ENCODE measurements at places on chromosomes 12 and 14.

GRCh38 chr12:47095446-47096236 lies 15.9 kb upstream of the AMIGO2 start:
- no peak for DNase-seq

GRCh38 chr12:5773550-5773949 lies 171.5 kb downstream of the ANO2 start:
- no peak for DNase-seq

DNA sequence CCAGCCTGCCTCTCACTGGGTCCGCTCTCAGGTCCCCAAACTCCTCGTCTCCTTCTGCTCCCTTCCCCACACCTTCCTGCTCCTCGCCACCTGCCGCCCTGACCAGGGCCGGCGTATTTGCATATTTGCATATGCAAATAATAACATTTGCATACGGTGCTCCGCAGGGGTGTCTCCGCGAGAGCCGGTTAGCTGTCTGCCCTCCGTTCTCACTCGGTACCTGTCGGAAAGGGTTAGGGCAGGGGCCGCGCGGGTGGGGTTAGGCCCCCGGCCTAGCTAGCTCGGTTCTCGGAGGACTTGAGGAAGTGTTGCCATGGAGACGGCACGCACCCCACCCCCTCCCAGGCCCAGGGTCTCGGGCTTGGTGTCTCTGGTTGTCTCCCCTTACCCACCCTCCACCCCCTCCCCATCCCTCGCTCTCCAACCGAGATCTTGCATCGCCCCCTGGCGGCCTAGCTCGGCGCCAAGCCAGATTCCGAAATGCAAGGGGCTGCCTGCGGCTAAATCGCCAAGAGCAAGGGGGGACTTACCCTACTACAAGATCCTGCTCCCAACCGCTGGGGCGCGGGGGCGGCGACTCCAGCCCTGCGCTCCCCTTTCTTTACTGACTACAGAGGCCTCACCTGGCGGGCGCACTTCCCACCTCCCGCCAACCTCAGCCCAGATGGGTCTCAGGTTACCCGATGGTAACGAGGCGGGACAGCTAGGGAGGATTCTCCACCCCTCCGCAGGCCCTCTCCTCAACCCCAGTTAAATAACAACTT lies 8.1 kb downstream of the STAC3 start:
- peak; percentile 83 for DNase-seq

- DNase-seq, result peak; percentile 25
These were observed 12.3 kb downstream of the ABCD4 start for GRCh38 chr14:74290415-74290814.

DNA sequence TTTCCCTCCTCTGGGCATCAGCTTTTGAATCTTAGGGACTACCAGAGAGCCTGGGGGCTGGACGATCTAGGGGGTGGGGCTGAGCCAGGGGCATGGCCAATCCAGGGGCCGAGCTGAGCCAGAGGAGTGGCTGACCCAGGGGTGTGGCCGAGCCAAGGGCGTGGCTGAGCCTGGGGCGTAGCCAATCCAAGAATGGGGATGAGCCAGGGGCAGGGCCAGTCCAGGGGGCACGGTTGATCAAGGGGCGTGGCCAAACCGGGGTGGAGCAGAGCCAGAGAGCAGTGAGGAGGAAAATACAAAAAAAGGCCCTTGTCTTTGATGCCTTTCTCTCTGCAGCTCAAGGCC lies 219.3 kb upstream of the NOS1 start:
- DNase-seq, result peak; percentile 56

GRCh38 chr12:67710582-67710981 lies 62.0 kb downstream of the DYRK2 start:
- DNase-seq, result peak; percentile 59

- DNase-seq, result no peak
These were observed 92.8 kb downstream of the NINJ2 start for GRCh38 chr12:570435-570920.

DNA sequence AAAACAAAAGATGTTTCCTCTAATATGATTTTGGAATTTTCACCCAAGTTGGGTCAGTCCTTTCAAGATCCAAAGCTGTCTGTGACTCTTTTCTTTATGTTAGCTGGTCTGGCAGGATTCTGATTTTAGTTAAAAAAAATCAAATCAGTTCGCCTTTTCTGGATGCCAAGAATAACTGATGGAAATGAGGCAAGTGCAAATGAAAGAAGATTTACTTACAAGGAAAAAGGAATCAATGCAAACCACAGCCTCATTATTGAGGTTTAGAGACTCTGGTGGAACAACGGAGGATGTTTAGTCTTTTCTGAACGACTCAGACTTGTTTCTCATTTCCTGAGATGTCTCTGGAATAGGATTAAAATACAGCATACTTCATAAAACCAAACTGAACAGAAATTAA lies 117.0 kb upstream of the DYRK2 start:
- DNase-seq, result no peak

DNA sequence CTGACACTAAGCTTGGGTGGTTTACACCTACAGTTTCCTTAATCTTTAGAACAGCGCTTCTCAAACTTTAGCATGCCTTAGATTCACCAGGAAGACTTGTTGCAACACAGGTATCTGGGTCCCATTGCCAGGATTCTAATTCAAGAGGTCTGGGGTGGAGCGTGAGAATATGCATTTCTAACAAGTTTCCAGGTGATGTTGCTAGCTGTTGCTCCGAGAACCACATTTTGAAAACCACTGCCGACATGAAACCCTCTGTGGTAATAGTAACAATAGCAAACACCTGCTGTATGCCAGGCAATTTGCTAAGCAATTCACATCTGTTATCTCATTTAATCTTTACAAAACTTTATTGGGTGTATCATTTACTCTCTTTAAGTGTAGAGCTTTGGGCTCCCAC lies 58.6 kb downstream of the TRHDE start:
- DNase-seq, result no peak

DNA sequence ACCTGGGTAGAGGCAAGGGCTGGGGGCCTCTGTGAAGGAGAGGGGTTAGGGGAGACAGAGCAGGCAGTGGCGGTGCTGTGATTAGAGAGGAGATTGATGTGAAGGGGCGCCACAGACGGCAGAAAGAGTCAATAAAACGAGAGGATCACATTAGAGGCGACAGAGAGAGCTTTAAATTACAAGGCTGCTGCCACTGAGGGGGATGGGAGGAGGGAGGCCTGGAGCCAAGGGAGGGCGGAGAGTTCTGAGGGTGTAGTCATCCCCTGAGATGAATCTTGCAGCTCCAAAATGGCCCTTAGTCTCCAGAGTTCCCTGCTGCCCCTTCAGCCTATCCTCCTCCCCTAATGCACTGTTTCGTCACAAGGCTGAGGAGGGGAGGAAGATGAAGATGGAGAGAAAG lies 12.8 kb downstream of the ZFHX2 start:
- no peak for DNase-seq

DNA sequence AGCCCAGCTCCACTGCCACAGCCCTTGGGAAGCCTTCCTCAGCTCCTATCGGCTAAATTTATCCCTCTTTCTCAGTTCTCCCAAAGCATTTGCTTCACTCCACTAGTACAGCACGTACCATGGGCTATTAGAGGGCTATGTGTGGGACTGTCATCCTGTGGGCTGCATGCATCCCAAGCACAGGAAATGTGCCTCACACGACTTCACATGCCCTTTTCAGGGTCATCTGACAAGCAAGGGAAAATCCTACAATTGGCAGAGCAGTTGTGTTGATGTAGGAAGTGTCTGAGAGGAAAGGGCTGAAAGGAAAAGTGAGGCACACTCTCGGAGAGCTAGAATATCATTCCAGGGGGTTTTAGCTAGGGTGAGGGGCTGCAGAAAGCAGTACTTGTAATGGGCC lies 47.6 kb downstream of the NINJ2 start:
- DNase-seq, result no peak

DNA sequence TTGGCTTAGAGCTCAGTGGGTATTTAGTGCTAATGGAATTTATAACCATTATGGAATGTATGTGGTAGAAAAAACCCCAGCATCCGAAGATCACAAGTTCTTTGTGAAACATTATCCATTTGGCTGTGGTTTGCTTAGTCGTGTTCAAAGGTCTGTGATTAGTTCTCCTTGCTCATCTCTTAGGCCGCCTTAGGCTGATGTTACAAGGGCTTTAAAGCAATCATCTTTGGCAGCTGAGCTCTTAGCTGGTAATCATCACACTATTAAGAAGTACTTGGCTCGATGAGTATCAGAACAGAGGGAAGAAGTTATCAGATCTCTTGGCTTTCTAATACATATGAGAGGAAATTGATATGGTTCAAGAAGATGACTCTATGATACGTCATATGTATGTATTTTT lies 124.1 kb upstream of the E2F7 start:
- DNase-seq, result no peak

DNA sequence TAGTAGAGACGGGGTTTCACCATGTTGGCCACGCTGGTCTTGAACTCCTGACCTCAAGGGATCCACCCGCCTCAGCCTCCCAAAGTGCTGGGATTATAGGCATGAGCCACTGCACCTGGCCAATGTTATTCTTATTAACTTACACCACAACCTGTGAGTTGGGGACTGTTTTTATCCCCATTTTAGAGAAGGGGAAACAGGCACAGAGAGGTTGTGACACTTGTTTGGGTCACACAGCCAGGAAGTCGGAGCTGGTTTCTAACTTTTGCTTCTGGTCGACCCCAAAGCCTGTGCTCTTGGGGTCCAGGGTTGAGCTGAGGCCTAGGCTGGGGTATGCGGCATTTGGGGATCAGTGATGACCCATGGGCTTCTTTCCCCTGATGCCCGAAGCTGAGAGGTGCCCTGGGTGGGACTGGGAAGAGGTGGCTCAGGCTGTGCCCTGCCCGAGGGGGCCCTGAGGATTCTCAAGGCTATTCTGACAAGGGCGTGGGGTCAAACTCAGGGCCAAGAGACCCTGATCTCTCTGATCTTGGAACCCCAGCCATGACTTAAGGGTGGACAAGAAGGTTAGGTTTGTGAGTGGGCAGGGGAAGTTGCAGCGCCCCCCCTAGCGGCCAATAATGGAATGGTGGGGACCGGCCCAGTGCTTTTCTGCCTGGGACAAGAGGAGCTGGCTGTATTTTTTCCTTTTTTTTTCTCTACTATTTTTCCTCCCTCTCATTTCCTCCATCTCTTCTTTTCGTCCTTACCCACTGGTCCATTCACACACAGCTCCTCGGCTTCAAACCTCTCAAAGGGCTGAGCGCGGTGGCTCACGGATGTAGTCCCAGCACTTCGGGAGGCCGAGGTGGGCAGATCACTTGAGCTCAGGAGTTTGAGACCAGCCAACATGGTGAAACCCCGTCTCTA lies 3.0 kb downstream of the SDSL start:
- peak; percentile 81 for DNase-seq

- DNase-seq, result no peak
These were observed 7.8 kb downstream of the KRT1 start for GRCh38 chr12:52672321-52672933.

- no peak for DNase-seq
These were observed 145.7 kb upstream of the ALG10 start for GRCh38 chr12:33876618-33877017.

- DNase-seq, result no peak
These were observed 2.9 kb upstream of the OTX2 start for GRCh38 chr14:56813143-56813551.

DNA sequence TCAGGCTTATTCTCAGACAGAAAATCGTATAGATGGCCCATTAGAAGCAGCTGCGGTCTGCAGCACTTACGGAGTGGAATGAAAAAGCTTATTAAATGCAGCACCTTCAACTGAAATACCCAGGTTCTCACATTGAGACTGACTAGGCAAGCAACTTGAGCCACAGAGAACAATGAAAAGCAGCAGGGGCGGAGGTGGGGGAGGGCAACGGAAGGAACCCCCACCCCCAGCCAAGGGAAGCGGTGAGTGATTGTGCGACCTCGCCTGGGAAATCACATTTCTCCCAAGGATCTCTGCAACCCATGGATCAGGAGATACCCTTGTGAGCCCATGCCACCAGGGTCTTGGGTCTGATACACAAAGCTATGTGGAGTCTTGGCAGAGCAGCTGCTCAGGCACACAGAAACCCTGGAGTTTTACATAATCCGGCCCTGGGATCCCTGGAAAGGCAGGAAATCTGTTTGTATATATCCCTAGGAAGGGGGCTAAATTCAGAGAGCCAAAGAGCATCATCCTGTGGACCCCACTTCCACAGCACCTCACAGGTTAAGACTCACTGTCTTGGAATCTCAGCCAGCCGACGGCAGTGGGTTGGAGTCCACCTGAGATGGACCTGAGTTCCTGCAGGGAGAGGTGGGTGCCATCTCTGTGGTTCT lies 38.1 kb downstream of the PZP start:
- DNase-seq, result no peak

GRCh38 chr14:58746261-58746660 lies 108.5 kb downstream of the DACT1 start:
- no peak for DNase-seq

GRCh38 chr14:36717363-36717762 lies 55.7 kb downstream of the PAX9 start:
- DNase-seq, result no peak

GRCh38 chr14:77950371-77951063 lies 150.6 kb downstream of the ADCK1 start:
- no peak for DNase-seq

GRCh38 chr14:56559182-56559581 lies 20.4 kb upstream of the TMEM260 start:
- DNase-seq, result no peak

GRCh38 chr12:68998041-68998440 lies 65.1 kb upstream of the CPM start:
- peak; percentile 56 for DNase-seq

- DNase-seq, result peak; percentile 58
These were observed 724 bp downstream of the LTB4R start for GRCh38 chr14:24311837-24312615.

DNA sequence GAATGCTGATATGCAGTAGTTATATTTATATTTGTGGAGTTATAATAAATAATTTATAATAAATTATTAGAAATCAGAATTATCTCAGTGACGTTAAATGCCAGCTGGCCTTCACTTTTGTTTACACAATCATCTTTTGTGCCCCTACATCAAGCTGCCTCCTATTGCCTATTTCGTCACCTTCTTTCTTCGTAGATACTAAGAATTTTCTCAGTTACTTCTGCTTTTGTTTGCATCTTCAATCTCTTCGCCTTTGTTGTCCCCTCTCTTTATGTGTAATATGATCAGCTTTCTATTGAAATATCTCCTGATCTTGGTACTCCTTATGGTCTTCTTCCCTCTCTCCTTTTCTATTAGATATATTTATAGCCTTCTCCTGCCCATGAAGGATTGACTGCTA lies 197.0 kb downstream of the ERC1 start:
- DNase-seq, result peak; percentile 36

GRCh38 chr14:79809849-79810612 lies 401.3 kb downstream of the DIO2 start:
- peak; percentile 13 for DNase-seq

GRCh38 chr12:67519484-67520433 lies 128.8 kb upstream of the DYRK2 start:
- no peak for DNase-seq
